ENCODE measurements at places on chromosomes 6 and 20. TPM values are rescaled to one million over a fixed set of nuclear protein-coding genes. Genes with fewer than 3 reads are reported as not detected.

DNA sequence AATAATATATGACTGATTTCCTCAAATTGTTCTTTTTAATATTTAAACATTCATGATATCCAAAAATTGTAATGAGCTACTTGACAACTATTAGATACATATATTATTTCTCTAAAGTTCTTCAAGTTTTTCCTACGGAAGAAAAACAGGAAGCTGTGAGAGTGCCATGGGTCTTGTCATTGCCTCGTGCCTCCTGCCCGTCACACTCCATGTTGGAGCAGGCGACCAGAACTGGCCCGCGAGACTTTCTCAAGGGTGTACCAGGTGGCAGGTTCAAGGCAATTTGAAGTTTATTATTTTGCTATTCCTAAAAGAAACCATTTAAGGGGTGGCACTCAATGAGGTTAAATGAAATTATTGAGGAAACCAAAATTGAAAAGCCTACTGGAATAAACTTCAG, 337.2 kb downstream of the HACE1 start:
- H3K27me3 ChIP-seq: no peaks in the 10 kb centered on the region
- no peak for DNase-seq
- H3K4me1 ChIP-seq: peaks cover 20% of the 10 kb centered on the region
- no peaks in the 10 kb centered on the region for H3K36me3 ChIP-seq
- H3K4me3 ChIP-seq: no peak overlapping the region
- no peak overlapping the region for H3K27ac ChIP-seq

DNA sequence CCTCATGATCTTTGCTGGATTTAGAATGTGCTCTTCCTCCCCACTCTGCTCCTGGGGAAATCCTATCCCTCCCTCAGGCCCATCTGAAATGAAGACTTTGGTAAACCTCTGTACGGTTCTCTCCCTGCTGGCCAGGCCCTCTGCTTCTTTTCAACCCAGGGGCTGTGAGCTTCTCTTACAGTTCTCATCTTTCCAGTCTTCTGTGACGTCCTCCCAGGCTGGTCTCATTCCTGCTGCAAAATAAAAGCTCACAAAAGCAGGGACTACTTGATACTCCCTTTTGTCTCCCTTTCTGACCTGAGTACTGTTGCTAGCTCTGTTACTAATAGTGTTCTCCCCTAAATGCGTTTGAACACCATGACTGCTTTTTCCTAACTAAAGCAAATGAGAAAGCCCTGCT, 46.3 kb downstream of the UNC5CL start:
- H3K27ac ChIP-seq: no peak overlapping the region
- no peaks in the 10 kb centered on the region for H3K27me3 ChIP-seq
- no peak for DNase-seq
- H3K36me3 ChIP-seq: no peaks in the 10 kb centered on the region
- no peak overlapping the region for H3K4me3 ChIP-seq

DNA sequence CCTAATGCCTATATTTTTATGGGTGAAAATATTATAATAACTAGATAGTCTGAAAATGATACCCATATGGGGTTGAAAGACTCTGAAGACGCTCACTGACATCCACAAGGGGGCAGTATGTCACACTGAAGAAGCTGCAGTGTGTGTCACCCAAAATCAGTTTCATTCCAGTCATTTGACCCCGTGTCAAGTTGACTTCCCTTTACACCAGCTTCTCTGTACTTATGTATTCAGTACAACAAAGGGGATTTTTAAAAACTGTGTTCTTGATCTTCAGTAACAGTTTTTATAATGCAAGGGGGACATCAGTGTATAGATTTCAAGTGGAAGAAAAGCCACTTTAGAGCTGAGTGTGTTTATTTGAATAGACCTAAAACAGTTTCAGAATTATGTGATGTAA, 19.3 kb downstream of the FAXC start:
- no peaks in the 10 kb centered on the region for H3K36me3 ChIP-seq
- no peaks in the 10 kb centered on the region for H3K27me3 ChIP-seq
- H3K4me3 ChIP-seq: no peak overlapping the region
- no peak overlapping the region for H3K27ac ChIP-seq

DNA sequence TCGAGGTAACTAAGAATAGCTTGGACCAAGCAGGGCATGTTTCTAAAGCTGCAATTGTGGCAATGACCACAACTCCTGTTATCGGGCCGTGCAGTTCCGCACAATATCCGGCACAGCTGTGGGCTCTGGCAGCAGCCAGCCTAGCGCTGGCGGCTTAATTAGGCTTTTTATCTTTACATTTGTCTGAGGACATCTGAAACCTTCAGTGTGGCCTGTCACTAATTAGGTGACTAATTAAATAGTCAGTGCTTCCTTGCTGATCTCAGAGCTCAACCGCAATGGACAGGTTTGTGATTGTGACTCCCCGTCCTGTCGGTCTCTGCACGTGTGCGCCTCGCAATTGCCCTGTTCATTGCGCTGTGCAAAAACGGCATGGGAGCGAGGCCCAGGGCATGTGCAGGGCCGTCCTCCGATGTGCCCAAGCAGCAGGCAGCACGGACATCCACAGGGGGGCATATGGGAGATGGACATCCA, 134.8 kb upstream of the INSM1 start:
- no peaks in the 10 kb centered on the region for H3K36me3 ChIP-seq
- H3K4me3 ChIP-seq: no peak overlapping the region
- H3K4me1 ChIP-seq: no peaks in the 10 kb centered on the region
- no peaks in the 10 kb centered on the region for H3K27me3 ChIP-seq

DNA sequence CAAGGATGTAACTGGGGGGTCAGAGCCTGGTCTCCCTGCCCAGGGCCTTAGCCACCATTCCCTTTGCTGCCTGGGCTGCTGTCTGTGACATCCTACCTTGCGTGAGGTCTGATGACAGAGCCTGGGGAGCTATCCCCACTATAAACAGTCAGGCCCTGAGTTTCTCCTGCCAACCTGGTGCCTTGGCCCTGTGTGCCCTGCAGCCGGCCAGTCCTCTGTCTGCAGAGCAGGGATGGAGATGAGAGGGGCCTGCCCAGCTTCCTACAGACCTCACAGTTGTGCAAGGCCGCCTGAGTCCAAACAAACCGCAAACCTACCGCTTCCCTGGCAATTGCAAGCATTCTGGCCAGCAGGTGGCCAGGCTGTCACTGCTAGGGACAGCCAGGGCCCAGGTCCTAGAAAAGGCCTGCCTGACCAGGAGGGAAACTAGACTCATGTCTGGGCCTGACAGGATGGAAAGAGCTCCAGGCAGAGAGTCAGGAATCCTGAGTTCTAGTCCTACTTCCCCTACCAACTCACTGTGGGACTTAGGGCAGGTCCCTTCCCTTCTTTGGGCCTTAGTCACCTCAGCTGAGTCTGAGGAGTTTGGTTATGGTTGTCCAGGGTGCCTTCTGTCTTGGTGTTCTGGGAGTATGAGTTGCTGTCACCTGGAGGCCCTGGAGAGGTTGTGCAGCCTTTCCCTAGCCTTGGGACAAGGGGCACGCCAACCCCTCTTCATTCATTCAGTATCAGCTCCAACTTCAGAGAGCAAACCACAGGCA, 86.2 kb downstream of the VEGFA start:
- H3K36me3 ChIP-seq: no peaks in the 10 kb centered on the region
- no peak overlapping the region for H3K4me3 ChIP-seq
- no peak overlapping the region for H3K27ac ChIP-seq
- peak; percentile 80 for DNase-seq

DNA sequence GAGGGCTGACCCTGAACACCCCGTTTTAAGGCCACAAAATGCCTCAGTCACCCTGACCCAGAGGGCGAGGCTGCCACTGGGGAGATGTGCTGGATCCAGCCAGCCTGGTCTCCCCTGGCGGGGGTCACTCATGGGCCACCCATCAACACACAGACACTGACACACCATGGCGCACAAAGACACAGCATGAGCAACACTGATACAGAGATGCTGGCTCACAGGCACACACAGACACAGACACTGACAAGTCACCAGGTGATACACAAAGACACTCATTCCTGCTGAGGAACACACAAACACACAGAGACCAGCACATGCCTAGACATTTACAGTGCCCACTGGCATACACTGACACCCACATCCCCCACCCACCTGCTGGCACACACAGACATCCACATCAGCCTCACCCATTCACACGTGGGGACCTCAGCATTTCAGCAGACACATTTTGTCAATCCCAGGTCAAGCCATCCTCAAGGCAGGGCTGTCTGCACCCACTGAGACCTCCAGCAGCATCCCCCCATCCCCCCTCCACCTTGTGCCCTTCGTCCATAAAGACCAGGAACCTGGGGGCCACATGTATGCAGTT, 63.4 kb downstream of the MDGA1 start:
- no peaks in the 10 kb centered on the region for H3K36me3 ChIP-seq
- H3K27ac ChIP-seq: no peak overlapping the region
- no peaks in the 10 kb centered on the region for H3K27me3 ChIP-seq

DNA sequence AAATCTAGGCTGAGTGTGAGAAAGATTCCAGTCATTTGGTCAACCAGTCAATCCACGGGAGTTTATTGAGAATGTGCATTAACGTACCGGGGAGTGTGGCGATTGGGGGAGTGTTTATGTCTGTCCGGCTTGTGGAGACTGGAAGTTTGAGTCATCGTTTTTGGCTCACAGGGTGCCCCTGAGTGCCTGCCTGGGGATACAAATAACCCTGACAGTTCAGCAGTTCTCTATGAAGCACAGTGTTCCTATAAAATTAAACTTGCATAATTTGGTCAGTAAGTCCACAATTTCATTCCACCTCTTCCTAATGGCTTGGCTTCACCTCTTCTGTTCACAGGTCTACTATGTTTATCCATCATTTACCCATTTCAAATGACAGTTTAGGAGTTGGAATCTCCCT, 72.6 kb upstream of the PLEKHG1 start:
- no peaks in the 10 kb centered on the region for H3K27me3 ChIP-seq
- H3K27ac ChIP-seq: no peak overlapping the region
- peaks cover 8% of the 10 kb centered on the region for H3K4me1 ChIP-seq
- no peak overlapping the region for H3K4me3 ChIP-seq

DNA sequence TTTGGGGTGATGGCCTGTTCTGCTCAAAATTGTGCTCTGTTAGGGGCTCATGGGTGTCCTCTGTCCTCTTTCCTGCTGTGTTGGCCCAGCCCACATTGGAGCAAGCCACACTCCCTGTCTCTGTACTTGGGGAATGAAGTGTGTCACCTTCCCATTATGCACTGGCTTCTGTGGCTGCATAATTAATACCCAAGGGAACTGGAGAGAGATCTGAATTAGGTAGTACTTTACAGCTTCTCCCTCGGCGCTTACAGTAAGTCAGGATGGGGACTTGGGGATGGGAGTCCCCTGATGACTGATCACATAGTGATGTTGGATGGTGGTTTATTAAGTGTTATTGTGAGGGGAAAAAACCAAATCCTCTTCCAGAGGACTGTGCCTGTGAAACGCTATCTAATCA, 116.6 kb downstream of the FOXO3 start:
- no peak overlapping the region for H3K4me3 ChIP-seq
- DNase-seq: no peak
- no peaks in the 10 kb centered on the region for H3K27me3 ChIP-seq

The TSBP1 gene
- polyA plus RNA-seq: not detected

The PROKR2 gene
- polyA plus RNA-seq: not detected

- no peak overlapping the region for H3K27ac ChIP-seq
- DNase-seq: no peak
- H3K36me3 ChIP-seq: peaks cover 42% of the 10 kb centered on the region
- H3K4me3 ChIP-seq: no peak overlapping the region
Measured at GRCh38 chr6:70586114-70586513, 19.4 kb downstream of the SDHAF4 start.

The LY6G6C gene
- polyA plus RNA-seq: not detected
